T-helper 2 cell (primary cell): ENCODE measurements at places on chromosomes 4 and X.

- no peak for DNase-seq
Measured at GRCh38 chrX:153719238-153719637, 4.9 kb downstream of the BCAP31 start.

- DNase-seq: peak; percentile 33
Measured at GRCh38 chr4:128286474-128287058, 1.0 kb downstream of the PGRMC2 start.

DNA sequence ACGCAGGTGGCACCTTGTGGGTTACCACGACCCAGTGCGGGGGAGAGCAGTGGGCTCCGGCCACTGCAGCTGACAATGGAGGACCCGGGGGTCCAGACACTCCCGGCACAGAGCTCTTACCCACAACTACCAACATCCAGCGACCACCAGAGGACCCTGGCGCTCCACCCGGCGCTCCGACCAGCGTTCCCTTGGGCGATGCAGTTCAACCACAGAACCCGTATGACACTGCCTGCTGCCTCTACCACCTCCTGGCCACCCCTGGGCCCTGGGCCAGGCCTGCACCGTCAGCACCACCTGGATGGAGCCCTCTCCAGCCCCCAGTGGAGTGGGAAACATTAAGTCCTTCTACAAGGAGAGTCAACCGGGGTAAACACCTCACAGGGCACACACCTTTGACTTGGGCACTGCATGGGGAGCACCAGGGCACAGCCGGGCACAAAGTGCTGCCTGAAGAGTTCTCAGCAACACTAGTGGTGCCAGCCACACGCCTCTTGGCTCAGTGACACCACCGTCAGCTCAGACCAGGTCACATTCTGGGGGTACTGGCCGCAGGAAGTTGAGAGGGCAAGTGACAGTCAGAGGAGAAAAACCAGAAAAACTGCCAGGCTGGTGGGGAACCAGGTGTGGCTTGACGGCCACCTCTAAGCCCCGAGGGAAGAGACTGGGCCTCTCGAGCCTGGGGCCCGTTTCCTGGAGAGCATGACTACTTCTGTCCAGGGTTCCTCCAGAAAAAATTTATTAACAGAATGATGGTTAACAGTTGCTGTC, 2.6 kb downstream of the CTBP1 start:
- no peak for DNase-seq

DNA sequence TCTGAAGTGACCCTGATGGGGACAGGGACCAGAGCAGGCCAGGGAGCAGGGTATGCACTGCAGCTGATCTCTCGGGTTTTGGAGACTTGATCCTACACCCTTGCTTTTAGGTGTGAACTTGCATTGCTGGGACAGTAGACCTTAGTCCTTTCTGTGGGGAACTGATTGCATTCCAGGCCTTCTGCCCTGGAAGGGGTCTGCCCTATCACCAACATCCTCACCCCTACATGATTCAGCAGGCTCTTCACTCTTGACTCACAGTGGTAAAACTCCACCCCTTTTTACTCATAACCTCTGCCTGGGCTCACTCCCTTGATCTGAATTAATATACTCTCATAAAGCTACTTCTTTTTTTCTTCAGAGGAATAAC, 6.6 kb upstream of the DDX60L start:
- DNase-seq: no peak

GRCh38 chrX:154748712-154749339, 2.1 kb downstream of the GAB3 start:
- DNase-seq: peak; percentile 67

DNA sequence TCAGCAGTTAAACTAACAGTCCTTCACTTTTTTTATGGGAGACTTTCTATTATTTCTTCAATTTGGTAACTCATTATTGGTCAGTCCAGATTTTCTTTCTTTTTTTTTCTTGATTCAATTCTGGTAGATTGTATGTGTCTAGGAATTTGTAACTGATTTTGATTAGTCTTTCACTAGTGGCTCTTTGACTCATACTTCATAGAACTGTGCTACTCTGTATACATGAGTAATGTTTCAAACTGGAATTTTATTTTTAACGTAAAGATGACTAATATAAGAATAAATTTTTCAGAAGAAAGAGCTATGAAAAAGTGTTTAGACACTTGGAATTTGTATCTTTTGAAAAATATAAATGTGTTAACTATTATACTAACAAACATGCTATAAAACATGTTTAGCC, 813.0 kb downstream of the TRAM1L1 start:
- no peak for DNase-seq
